ENCODE measurements at places on chromosomes 5 and 9. TPM values are rescaled to one million over a fixed set of nuclear protein-coding genes. Genes with fewer than 3 reads are reported as not detected.
A peak's percentile ranks its signal among the peaks of the same experiment; 100 is the strongest.

DNA sequence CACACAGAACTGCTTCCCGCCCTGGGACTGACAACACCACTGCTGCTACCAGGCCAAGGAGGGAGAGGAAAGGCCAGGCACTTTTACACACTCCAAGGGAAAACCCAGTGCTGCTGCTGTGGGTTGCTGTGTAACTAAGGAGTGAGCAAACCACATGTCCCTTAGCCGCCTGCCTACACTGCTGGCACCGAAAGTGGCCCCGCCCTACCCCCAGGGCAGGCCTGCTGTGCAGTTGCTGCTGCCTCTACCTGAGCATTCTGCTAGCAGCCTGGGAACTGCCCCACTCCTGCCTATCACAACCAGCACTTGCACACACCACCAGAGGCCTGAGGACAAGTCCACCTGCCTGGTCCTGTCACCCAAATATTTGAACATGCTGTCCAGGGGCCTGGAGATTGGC lies 740.9 kb downstream of the DTWD2 start:
- no peak for DNase-seq

The POMT1 gene
- 25.1 TPM for total RNA-seq

The OMD gene
- total RNA-seq, result 8.9 TPM

DNA sequence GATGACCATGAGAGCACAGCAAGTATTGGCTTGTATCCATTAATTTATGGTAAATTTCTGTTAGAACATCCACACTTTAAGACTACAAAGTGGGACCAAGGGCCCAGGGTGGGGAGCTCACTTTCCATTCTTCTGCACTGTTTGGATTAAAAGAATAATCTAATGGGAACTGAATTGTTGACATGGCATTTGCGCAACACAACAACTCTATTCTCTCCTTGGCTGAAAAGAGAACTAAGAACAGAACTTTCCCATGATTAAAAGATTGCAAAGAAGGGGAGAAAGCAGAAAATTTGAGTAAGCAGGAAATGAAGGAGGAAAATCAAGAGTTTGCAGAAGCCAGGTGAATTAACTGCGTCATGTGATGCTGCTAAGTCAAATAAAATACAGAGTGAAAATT lies 143.4 kb downstream of the HINT1 start:
- DNase-seq, result no peak

DNA sequence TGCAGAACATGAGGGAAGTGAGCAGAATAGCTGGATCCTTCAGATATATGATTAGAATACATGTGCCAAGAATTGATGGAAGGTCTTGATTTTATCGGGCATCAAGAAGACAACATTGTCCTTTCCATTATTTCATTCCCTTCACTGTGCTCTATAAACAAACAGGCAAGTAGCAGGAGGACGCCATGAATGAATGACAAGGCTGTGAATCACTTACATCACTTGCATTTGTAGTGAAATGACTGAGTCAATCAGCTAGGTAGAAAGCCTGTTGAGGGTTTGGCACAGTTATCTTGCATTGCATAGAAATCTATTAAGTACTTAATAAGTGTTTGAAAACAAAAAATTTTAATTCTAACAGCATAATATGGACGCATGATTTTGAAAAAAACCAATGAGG lies 548.8 kb upstream of the IZUMO3 start:
- no peak for DNase-seq

- DNase-seq, result no peak
Measured at GRCh38 chr5:111829701-111830100, 72.7 kb upstream of the NREP start.

DNA sequence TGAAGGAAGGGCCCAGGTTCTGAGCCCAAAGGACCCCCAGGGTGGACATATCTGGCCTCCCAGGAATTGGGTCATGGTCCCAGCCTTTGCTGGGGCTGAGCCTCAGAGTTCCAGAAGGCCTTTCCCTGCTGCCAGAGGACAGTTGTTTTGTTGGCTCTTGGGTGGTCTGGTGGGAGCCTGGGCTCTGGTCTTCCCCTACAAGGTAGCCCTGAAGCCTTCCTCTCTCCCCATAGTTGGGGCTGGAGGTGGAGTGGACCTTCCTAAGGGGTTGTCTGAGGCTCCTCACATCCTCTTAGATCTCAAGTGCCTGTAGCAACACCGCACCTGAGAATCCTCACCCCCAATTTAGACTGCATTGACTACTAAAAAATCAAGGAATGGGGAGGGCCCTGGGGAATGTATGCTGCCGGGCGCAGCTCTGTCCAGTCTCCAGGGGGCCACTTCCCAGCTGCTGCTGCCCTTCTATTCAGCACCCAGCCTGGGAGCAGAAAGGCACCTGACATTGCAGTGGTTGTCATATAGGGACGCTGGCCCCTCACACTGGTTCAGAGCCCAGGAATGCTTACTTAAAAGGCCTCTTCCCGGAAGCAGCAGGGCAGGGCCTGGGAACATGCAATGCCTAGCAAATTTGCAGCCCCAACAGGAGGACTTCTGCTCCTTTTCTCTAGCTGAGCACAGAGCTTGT lies 66.4 kb downstream of the IL31RA start:
- DNase-seq, result no peak

DNA sequence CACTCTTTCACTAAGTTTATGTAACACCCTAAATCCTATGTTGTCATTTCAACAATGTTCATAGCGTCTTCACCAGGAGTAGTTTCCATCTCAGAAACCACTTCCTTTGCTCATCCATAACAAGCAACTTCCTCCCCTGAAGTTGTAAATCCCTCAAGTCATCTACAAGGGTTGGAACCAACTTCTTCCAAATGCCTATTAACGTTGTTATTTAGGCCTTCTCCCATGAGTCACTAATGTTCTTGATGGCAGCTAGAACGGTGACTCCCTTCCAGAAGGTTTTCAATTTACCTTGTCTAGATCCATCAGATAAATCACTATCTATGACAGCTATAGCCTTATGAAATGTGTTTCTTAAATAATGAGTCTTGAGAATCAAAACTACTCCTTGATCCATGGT lies 73.3 kb upstream of the TARS1 start:
- peak; percentile 22 for DNase-seq

The SPATA31D4 gene
- total RNA-seq, result not detected

DNA sequence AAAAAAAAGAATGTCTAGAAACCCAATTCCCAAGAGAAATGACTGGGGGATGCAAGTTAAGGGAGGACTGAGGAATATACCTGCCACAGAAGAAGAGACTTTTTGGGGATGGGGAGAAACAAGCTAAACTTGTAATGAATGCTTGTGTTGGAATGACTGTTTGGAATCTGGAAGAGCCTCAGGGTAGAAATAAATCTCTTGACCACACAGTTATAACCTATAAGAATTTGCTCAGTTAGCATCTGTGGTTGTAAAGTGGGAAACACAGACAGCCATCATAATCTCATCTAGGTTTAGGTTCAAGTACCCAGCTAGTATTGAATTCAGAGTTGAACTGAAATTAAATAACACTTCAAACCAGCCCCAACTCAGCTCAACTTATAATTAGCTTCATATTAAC lies 678.3 kb upstream of the CHD1 start:
- DNase-seq, result no peak

The SAXO1 gene
- total RNA-seq, result 0.04 TPM

DNA sequence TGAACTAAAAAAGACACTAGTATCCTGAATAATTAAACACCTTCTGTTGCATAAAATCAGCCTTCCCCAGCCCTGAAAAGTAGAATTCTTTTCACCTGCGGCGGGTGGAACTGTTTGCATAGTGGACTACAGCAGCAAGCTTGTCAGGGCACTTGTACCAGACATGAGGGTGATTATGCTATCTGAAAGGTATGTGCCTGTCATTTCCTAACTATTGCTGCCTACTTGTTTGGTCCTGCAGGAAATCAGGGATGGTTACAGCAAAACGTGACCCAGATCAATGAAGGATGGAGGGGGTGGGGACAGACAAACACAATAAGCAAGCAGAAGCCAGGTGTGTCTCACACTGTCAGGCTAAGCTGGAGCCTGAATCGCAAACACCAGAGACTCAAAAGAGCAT lies 385.6 kb downstream of the MLLT3 start:
- DNase-seq, result no peak

DNA sequence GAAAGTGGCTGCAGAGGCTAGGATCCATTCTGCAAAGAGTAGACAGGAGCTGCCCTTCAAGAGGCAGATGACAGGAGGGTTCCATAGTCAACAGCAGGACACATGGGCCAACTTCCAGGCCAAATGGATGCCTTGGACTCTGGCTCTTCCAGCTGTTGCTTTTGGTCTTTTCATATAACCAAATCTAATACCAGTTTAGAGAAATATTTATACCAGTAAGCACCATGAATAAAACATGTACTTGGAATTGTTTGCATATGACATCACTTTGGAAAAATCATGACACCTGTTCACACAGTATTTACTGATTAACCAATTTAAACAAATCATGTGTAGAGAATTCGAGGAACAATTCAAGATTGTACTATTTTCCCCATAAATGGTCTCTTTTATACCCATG lies 481.3 kb downstream of the DMRT2 start:
- peak; percentile 86 for DNase-seq

The EIF4E1B gene
- total RNA-seq, result not detected

The BAAT gene
- total RNA-seq, result 0.66 TPM

- DNase-seq, result no peak
Measured at GRCh38 chr5:138999674-139000073, 124.5 kb upstream of the LRRTM2 start.

The MEIKIN gene
- not detected for total RNA-seq

The TMC1 gene
- 0.49 TPM for total RNA-seq

DNA sequence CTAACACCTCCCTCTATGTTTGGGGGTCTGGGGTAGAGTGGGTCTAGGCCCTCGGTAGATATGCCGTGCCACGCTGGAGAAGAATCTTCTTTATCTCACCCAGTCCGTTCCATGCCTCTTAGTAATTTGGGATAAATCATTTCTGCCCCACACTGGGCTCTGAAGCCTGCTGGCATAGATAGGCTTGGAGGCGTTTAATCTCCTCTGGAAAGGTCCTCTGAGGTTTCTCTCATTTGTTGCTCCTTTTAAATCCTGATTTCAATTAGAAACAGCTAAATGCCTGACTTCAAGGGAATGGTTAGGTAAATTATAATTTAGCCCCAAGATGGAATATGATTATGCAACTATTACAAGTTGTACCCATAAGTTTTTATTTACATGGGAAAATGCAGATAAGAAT lies 57.8 kb upstream of the AKNA start:
- no peak for DNase-seq

The EFNA5 gene
- total RNA-seq, result 3.7 TPM

The TTC16 gene
- not detected for total RNA-seq

DNA sequence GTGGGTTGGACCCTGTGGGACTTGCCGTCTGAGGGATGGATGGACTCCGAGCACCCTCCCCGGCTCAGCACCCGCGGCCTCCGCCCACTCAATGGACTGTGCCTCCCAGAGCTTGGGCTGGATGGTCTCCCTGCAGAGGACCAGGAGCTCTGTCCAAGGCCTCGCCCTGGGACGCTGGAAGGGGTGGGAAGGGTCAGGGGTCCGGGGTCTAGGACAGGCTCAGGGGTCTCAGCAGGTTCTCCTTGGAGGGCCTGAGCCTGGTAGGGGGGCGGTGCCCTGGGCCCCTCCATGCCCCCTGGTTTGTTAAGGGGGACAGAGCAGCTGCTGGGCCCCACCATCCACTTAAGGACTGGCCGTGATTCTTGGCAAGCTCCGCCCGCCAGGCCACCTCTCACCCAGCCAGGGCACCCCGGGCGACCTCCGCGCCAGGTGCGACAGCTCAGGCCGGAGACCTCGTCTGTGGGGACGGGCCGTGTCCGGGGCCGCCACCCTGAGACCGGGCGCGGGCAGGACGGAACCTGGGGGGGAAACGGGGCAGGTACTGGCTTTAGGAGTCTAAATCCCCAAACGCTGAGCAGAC lies 29.2 kb downstream of the EXOC3 start:
- no peak for DNase-seq

The ZNF879 gene
- 6.0 TPM for total RNA-seq

DNA sequence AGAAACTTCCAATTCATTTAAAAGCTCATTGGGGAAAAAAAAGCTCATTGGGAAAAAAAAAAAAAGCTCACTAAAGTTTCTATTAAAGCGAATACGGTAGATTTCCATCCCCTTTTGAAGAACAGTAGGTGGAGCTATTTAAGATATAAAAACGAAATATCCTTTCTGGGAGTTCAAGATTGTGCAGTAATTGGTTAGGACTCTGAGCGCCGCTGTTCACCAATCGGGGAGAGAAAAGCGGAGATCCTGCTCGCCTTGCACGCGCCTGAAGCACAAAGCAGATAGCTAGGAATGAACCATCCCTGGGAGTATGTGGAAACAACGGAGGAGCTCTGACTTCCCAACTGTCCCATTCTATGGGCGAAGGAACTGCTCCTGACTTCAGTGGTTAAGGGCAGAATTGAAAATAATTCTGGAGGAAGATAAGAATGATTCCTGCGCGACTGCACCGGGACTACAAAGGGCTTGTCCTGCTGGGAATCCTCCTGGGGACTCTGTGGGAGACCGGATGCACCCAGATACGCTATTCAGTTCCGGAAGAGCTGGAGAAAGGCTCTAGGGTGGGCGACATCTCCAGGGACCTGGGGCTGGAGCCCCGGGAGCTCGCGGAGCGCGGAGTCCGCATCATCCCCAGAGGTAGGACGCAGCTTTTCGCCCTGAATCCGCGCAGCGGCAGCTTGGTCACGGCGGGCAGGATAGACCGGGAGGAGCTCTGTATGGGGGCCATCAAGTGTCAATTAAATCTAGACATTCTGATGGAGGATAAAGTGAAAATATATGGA lies at the start of gene PCDHGA12:
Gene PCDHGA12, plus strand, starts transcription at position 176 of the 782 bp plus-strand sequence. Its CDS starts 253 bp downstream, at position 429.
- peak; percentile 62 for DNase-seq

GRCh38 chr9:18438300-18438925 lies 35.5 kb upstream of the ADAMTSL1 start:
- peak; percentile 88 for DNase-seq

The BRINP1 gene
- 0.18 TPM for total RNA-seq

DNA sequence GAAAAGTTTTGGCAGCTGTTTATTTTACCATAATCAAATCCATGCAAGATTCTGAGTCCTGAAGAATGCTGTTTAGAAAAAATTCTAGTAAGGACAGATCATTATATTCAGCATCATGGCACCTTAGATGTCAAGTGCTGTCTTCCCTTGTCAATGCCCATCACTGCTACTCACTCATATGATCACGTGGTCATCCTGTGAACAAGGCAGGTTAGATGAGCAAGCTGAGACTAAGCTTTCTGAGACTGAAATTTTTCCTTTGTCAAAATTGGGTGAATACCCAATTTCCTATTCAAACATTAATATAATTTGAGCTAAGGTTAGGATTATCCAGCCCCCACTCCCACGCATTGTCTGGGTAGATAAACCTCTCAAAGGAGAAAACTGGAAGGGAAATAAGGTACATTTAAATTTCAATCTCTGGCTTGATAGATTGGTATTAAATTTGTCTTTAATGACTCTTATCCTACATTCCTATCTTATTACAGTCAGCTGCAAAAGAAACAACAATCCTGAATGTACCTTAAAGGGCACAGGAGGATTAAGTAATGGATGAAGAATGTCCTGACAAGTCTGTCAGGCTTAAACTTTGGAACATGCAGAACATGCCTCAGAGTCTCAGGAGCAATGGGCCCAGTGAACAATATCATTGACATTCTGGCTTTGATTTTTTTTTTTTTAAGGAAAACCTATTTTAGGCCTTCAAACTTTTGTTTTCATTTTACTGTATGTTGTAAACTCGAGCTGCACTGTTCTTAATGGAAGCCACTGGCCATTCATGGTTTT lies 148.7 kb upstream of the RANBP3L start:
- DNase-seq, result no peak

The CDC20B gene
- total RNA-seq, result not detected
